ENCODE measurements at places on chromosomes 11 and 22.

DNA sequence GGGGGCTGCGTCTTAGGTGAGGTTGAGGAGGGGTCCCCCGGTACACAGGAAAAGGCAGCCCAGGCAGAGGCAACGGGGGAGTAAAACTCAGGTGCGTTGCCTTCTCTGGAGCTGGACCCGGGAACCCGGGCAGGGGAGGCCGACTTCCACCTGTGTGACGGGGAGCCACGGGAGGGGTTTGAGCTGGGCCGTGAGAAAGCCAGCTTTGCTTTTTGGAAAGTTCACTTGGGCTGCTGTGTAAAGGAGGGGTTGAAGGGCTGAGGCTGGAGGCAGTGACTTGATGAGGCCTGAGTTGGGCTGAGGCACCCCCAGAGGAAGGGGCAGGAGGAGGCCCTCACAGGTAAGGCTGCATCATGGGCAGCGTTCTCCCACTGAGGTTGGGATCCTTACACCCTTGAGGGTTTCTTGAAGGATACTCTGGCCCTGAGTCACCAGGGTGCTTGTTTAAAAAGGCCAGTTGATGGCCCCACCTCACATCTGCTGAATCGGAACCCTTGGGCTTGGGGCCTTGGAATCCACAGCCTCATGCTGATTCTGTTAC, 47.2 kb downstream of the CHRDL2 start:
- no peak for DNase-seq

DNA sequence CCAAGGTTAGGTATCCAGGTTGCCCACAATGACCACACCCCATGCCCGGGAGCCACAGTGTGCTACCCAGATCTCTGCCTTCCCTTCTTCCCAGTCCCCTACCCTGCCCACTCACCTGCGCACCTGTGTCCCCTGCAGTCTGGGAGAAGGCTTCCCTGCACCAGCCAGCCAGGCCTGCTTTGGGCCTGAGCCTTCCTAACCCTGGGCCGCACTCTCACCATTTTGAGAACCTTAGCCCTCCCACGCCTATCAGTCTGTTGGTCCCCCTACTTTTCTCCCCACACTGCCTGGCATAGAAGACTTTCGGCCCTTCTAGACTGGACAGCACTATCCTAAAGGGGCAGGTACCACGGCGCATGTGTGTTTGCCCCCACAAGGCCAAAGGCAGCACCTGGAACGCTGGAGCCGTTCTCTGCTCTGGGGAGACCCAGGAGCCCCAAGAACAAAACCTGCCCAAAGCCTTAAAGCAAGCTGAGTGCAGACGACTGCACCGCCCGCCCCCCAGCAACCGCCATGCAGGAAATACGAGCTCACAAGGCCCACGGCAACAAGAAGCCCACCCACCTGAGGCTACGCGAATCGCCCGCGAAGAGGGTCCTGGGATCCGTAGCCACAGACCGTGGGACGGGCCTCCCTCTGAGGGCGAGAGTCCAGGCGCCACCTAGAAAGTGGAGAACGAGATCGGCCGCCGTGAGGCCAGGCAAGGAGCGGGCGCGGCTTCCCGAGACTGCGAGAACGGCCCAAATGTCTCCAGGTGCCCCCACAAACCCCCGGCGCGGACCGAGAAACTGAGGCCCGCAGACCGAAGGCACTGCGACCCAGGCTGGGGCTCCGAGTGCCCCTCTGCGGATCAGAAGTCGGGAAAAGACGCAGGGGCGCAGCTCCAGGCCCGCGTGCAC, 546 bp downstream of the GNB1L start:
- DNase-seq, result no peak

GRCh38 chr22:33579448-33580093, 340.7 kb downstream of the LARGE1 start:
- peak; percentile 10 for DNase-seq

DNA sequence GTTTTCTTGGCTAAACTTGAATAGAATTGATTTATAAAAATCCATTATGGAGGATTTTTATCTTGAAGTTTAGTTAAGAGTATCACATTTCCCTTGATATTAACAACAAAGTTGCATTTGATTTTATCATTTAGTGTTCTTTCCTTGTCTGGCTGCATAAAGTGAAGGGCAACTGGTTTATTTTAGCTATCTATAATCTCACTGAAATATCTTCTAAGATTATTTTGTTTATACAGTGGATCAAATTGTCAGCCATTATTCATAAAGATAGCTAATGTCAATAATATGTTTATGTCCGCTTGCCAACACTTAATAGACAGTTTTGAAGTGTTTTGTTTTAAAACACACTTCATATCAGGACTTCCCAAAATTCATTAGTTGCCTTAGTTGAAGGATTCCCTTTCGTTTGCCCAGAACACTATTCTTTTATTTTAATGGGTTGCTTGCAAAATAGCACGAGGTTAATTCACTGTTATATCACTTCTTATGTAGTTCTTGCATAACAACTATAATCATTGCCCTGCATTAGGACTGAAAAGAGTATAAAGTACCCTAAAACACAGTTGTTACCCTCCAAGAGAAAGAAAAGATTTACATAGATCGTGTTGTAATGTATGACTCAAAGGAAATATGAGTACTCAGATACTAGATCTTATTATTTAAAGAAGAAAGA, 73.0 kb downstream of the MSANTD4 start:
- no peak for DNase-seq

DNA sequence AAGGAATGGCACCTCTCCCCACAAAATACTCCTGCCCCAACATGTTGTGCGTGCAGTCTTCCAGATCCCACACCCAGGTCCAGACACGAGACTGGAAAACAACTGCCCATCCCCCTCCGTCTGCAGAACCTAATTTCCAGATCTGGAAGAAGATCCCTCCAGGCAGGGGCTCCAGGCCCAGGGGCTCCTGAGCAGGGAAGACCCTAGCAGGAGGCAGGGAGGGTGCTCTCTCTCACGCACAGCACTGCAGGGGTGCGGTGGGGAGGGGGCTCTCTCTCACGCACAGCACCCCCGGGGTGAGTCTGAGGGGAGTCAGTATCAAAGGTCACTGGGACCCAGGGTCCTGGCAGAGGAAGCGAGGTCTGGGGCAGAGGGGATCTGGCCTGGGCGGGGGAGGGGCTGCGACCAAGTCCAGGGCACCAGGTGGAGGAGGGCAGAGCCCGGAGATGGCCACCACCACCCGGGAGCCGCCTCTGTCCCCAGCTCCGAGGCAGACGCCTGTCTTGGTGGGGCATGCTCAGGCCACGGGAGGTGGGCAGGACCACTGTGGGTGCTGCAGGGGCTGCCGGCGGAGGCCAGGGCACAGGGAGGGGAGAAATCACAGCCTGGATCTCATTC, 1.7 kb downstream of the MLC1 start:
- DNase-seq, result no peak

DNA sequence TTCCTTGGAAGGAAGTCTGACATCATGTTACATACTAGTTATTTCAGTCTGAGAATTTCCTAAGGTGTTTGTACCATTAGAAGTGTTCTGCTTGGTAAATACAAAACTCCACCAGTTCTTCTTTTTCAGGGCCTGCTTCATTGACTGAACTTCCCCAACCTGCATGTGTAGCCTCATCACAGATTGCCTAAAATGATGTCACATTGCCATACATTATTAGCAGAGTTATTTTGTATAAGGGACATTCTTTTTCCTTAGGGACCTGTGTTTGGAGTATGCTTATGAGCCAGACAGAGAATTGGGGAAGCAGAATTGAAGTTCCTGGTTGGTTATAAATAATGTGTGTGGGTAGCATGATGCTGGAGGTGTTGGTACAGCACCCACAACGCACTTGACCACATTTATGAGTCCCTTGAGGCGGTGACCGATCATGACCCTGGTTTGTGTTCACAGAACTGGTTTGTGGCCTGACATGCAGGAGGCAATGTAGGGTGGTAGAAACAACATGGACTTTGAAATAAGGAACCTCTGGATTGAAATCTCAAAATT, 16.4 kb upstream of the MMP7 start:
- DNase-seq, result no peak

- DNase-seq, result no peak
Measured at GRCh38 chr11:34508524-34508923, 5.1 kb downstream of the ELF5 start.

DNA sequence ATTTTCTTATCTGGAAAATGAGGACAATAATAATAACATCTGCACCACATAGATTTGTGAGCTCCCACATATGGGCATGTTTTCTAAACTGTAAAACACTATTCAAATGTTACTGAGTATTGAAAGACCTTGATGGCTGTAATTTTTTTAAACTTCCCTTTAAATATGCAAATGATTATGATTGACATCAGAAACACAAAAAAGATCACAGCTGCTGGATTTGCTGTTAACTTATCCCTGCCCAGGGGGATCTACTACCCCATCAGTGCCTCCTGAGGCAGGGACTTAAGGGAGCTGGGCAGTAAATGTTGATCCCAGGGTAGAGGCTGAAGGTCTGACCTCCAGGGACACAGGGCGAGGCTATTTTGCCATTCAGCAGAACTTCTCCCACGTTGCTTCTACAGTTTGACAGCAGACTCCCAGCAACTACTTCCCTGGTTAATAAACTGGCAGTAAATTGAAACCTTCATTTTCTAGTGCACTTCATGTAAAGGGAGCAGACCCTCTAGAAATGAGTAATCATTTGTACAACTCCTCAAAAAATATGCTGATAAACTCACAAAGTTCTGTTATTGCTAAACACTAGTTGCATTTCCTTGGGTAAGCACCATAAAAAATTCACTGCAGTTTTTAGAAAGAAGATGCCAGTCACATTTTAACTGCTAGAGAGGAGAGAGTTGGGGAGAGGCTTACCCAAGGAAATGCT, 20.3 kb downstream of the TMPRSS5 start:
- DNase-seq, result no peak

GRCh38 chr11:94602430-94603372, 35.5 kb downstream of the PIWIL4 start:
- DNase-seq, result no peak

DNA sequence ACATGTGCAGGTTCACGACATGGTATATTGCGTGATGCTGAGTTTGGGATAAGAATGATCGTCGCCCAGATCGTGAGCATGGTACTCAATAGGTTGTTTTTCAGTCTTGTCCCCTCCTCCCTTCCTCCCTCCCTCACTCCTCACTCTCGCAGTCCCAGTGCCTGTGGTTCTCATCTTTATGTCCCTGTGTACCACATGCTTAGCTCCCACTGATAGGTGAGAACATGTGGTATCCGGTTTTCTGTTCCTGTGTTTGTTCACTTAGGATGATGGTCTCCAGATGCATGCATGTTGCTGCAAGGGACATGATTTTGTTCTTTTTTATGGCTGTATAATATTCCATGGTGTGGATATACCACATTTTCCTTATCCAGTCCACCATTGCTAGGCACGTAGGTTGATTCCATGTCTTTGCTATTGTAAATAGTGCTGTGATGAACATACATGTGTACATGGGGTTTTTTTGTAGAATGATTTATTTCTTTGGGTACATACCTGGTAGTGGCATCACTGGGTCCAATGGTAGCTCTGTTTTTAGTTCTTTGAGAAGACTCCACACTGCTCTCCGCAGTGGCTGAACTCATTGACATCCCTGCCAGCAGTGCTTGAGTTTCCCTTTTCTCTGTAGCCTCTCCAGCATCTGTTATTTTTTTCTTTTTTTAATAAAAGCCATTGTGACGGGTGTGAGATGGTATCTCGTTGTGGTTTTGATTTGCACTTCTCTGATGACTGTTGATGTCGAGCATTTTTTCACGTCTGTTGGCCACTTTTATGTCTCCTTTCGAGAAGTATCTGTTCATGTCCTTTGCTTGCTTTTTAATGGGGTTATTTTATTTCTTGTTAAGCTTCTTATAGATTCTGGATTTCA, 16.4 kb downstream of the ZBED4 start:
- DNase-seq, result no peak

GRCh38 chr11:126410649-126411048, 55.2 kb downstream of the ST3GAL4 start:
- DNase-seq, result no peak

DNA sequence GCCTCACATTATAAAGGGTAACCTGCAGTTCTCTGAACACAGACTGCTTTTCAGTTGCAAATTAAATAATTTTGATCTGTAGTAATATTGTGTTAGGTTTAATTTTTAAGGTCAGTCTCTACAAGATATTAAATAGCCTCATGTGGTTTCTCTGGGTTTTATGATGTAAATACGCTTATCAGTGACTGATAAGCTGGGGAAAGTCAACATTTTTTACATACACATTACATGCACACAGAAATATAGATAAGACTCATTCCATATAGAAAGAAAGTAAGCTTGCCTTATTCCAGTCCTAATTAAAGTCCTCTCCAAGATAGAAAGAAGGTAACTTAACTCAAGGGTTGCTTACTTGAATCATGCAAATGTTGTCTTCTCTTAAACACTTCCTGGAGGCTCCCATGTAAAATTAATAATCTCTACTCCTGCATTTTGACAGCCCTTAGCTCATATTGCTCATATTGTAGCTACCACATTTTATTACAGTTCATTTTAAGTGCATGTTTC, 1.6 kb upstream of the OR5M3 start:
- DNase-seq, result no peak

DNA sequence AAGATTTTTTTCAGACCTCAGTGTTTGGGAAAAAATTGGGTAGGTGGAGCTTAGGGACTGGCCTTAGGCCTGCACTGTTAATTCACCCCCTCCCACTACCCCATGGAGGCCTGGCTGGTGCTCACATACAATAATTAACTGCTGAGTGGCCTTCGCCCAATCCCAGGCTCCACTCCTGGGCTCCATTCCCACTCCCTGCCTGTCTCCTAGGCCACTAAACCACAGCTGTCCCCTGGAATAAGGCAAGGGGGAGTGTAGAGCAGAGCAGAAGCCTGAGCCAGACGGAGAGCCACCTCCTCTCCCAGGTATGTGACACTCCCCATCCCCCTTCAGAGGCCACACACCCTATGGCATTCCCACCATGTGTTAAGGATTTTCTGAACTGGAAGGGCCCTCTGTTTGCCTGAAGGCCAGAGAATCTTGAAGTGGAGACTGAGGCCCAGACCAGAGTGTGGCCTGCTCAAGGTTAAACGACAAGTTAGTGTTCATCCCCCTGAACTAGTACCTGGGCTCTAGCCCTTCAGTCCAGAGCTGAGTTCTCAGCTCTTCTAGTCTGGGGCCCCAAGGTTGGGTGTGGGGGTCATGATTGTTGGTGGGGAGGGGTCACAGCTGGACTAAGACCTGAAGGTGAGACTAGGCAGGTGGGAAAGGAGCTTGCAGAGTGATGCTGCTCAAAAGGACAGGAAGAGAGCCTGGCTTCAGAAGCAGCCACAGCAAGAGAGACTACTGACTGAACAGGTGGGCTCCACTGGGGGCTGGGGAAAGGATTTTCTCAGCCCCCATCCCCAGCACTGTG, 2.3 kb upstream of the FOLR1 start:
- DNase-seq, result no peak

- no peak for DNase-seq
Measured at GRCh38 chr11:46760429-46761128, 41.6 kb downstream of the F2 start.

- no peak for DNase-seq
Measured at GRCh38 chr11:123479048-123479837, 49.2 kb downstream of the GRAMD1B start.

- no peak for DNase-seq
Measured at GRCh38 chr22:20115691-20116375, at the start of gene RANBP1. TSS of gene RANBP1 (plus strand) at chr22:20116104. CDS start at chr22:20116185, 81 bp downstream.

DNA sequence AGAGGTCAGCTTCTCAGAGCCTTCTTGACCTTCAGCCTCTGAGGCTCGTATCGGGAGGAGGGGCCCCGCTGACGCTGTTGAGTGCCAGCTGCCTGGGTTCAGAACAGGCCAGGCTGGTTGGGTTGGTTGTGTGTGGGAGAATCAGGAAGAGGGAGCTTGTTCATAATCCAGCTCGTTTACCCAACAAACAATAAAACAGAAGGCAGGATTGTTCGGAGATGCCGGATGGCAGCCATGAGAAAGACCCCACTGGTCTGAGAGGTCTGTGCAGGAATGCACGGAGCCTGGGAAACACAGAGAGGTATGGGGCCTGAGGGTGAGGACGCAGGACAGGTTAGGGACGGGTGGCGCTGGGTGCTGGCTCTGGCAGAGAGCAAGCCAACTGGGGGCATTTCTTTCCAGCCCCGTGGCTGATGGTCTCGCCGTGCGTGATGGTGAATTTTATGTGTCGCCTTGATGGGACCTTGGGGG, 31.6 kb upstream of the SHANK2 start:
- no peak for DNase-seq
